ENCODE measurements at places on chromosomes 11 and 22.

GRCh38 chr22:45470871-45471270 lies 31.8 kb upstream of the FBLN1 start:
- no peak for DNase-seq

GRCh38 chr11:12213883-12214282 lies 103.5 kb downstream of the MICAL2 start:
- peak; percentile 43 for DNase-seq

DNA sequence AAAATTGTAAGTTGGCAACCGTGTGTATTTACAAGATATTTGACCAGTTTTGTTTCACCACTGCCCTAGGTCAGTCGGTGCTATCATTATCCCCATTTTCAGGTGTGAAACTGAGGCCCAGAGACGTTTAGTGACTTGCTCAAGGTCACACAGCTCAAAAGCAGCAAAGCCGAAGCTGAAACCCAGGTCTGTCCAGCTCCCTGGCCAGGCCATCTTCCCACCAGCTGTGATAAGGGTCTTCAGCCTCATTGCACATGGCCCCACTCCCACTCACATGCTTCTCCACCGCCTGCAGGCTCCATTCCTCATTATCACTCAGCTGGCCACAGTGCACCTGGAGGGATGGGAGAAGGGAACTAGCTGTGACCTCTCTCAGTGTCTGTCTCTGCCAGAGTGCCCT lies 83.2 kb downstream of the PDE2A start:
- no peak for DNase-seq

GRCh38 chr11:88194990-88195389 lies 19.7 kb upstream of the RAB38 start:
- DNase-seq: no peak

DNA sequence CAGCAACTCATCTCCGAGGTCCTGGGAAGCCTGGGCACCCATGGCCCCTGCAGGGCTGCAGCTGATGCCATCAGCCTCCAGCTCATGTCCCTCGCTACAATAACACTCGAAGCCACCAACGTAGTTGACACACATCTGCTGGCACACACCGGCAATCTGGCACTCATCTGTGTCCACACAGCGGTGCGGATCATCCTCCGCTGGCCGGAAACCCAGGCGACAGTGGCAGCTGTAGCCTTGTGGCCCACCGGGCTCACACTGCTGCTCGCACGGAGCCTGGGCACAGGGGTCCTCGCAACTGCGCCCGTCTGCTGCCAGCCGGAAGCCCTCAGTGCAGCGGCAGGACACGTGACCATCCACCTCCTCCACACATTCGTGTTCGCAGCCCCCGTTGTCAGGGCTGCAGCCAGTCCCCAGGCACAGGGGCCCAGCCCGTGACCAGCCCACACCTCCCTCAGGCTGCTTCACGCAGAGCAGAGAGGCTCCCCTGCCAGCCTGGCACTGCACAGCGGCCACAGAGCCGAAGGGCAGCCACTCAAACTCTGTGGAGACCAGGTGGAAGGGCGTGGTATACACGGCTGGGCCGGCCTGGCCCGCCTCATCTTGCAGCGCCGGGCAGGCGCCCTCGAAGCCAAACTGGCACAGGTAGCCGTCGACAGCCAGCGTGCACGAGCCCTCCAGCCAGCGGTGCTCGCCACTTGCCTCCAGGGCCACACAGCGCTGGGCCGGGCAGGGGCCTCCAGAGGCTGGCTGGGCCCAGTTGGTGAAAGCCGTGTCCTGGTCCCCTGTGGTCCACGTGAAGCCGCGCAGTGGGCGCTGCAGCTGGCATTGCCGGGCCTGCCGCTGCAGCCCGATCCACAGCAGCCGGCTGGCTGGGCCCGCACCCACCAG lies 678 bp downstream of the CD248 start:
- peak; percentile 63 for DNase-seq

- DNase-seq: peak; percentile 24
Measured at GRCh38 chr22:28006271-28006670, 87.2 kb upstream of the PITPNB start.

GRCh38 chr11:57585301-57585700 lies 12.2 kb upstream of the SERPING1 start:
- DNase-seq: no peak

- no peak for DNase-seq
Measured at GRCh38 chr11:45853332-45854219, 6.3 kb downstream of the CRY2 start.

DNA sequence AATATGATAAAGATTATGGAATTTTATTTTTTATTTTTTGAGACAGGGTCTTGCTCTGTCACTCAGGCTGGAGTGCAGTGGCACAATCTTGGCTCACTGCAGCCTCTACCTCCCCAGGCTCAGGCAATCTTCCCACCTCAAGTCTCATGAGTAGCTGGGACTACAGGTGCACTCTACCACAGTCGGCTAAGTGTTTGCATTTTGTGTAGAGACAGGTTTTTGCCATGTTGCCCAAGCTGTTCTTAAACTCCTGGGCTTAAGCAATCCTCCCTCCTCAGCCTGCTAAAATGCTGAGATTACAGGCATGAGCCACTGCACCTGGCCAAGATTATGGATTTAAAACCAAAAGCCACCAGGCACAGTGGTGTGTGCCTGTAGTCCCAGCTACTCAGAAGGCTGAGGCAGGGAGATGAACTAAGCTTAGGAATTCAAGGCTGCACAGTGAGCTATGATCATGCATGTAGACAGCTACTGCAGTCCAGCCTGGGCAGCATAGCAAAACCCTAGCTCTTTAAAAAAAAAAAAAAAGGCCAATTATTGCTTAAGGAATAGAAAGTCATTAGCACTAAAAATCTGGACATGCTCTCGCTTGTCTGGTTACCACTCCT lies 20.2 kb upstream of the CCND1 start:
- no peak for DNase-seq

- no peak for DNase-seq
Measured at GRCh38 chr11:120035756-120036155, 102.2 kb downstream of the TRIM29 start.

DNA sequence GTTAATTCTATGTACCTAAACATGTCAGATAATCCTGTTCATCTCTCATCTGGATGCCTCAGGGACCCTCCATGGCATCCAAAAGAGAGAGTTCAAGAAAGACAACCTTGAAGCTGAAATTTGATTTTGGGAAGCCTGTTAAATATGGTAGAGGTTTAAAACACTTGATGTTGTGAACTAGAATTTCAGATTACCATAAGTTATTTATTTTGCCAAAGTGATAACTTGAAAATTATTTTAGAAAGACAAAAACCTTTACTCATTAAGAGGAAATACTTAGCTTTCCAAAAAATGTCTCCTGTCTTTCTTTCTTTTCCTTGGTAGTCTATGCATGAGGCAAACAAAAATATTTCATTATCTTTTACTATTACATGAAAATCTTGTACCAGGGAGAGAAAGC lies 714.0 kb downstream of the NTM start:
- no peak for DNase-seq

- DNase-seq: no peak
Measured at GRCh38 chr22:42772647-42773046, 52.0 kb upstream of the A4GALT start.

DNA sequence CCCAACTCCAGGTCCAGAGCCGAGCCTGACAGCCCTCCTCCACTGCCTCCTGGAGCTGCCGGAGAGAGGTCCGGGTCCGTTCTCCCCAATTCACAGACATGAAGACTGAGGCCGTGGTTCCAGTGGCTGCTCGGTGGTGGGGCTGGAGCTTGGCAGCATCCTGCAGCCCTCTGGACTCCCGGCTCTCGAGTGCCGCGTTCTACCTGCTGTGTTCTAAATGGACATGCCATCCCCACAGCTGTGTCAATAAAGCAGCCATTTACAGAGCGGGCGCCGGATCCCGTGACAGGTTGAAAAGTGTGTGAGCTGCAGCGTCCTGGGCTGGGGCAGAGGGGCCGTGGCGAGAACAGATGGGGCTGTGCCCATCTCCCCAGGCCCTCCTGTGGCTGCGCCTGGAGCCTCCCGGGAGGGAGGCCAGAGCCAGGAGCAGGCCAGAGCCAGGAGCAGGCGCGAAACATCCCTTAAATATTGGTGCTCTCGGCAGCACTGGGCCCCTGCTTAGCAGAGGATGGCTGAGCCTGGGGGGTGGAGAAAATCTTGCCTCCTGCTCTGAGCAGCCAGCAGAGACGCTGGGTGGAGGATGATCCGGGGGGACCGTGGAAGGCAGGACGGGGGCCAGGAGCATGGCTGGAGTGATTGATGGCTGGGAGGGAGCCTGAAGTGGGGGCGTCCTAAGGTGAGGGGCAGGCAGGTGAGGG lies 46.2 kb downstream of the FLRT1 start:
- no peak for DNase-seq

DNA sequence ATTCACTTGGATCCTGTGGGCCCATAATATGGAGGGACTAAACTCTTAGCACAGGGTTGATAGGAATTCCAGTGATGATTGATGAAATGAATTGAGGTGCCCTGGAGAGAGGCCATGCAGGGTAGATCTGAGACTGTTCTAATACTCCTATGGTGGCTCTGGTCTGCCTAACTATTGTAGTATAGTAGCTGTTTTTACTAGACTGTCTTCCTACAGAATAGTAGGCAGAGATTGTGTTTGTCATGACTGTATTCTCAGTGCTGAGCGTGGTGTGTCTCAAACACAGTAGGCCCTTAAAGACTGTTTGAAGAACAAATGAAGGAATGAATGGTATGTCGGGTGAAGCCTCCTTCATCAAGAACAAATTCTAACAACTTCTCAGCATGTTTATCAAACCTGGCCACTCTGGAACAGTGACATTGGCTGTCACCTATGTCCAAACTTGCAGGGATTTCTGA lies 107.0 kb upstream of the SESN3 start:
- DNase-seq: peak; percentile 18

- DNase-seq: peak; percentile 79
Measured at GRCh38 chr11:132874638-132875037, 657.7 kb downstream of the OPCML start.

- DNase-seq: no peak
Measured at GRCh38 chr11:19790831-19791552, 78.4 kb downstream of the NAV2 start.

DNA sequence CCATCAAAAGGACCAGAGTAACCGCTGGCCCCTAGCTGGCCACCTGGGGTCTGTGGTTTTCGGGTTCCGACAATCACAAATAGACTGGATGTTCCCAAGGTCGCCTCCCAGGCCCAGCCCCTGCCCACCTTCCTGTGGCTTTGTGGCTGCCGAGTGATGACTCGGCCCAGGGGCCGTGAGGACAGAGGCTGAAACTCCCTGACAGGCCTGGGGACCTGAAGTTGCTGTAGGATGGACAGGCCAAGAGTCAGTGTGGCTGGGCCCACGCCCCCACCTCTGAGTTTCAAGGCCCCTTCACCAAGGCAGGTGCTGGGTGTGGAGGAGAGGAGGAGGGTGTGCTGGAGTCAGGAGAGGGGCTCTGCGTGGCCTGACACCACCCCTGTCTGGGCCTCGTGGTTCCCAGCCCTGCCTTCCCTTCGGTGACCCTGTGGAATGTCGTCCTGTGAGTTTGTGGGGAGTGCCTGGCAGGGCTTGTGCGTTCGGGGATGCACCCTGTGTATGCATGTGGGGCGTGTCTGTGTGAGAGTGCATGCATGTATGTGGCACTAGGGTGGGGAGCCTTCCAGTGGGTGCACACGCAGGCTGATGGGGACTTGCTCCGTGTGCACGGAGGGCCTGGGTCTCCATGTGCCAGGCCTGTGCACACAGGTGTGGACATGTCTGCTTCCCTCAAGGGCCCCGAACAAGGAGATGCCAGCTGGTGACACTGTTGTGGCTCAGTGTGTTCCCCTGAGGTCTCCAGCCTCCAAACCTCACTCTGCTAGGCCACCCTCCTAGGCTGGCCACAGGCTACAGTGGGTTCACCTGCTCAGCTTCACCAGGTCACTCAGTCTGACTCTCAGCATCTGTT lies 8.4 kb upstream of the MGAT3 start:
- no peak for DNase-seq

DNA sequence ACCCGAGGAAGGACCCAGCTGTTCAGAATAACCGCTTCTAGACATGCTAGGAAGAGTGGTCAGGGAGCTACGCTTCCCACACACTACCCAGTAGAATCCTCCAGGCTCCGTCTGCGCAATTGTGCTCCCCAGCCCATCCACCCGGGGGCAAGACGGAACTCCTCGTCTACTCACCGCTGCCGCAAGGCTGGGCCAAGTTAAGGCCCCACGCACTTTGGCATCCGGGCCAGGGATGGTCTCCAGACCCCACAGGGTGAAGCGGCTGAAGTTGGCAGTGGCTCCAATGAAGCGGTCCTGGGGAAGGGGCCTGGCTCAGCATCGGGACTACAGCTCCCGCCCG lies 757 bp downstream of the RNASEH2C start:
- DNase-seq: peak; percentile 79

GRCh38 chr22:23715806-23716375 lies 25.1 kb downstream of the RGL4 start:
- no peak for DNase-seq

- DNase-seq: no peak
Measured at GRCh38 chr11:76841923-76842452, 18.7 kb upstream of the ACER3 start.

DNA sequence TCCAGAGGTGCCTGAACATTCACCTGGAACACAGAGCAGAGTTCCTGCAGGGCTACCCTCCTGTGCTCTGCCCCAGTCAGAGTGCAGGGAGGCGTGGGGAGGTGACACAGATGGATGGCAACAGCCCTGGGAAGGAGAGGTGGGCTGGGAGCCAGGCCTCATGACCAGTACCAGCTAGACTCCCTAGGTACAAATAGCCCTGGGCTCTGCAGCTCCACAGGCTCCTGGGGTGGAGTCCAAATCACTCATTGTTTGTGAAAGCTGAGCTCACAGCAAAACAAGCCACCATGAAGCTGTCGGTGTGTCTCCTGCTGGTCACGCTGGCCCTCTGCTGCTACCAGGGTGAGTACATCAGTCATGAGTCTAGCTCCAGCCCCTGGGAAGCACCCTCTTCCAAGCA lies at the start of gene SCGB1D2:
Gene SCGB1D2 (plus strand): TSS at position 219 of the 400 bp plus-strand sequence. CDS start 69 bp downstream, at position 288.
- no peak for DNase-seq

GRCh38 chr22:41840216-41840615 lies 7.3 kb downstream of the SREBF2 start:
- DNase-seq: no peak

DNA sequence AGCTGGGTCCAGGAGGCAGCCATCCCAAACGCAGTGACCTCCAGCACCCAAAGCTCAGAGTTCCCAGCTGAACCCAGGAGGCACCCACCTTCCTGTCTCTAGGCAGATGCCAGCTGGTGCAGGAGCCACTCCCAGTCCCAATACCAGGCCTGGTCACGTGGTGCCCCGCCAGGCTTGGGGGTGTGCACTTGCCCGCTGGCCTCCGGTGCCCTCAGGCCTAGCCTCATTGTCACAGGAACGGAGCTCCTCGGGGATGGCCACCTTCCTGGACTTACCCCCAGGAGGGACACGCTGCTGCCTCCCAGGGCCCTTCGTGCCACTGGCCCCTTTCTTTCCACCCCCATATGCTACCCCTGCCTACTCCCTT lies 4.6 kb downstream of the BID start:
- no peak for DNase-seq

GRCh38 chr22:41613456-41613855 lies 7.4 kb downstream of the DESI1 start:
- no peak for DNase-seq

DNA sequence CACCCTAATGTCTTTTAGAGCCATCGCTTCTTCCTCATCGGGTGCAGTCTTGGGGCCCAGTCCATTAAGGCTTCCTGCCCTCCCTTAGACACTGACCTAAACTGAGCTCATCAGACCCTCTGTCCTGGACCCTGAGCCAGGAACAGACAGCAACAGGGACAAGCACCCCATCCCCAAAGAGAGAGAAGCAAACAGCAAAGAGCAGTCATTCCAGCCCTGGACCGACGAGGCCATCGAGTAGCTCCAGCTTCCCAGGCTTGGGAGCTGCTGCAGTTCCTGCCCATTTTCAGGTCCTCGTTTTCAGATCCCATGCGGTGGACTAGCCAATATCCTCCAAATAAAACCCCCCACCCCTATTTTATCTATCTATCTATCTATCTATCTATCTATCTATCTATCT lies 25.8 kb upstream of the CACNG2 start:
- DNase-seq: no peak

Measured in GM23248 (cell line).